ENCODE measurements at places on chromosomes 6 and 20.

DNA sequence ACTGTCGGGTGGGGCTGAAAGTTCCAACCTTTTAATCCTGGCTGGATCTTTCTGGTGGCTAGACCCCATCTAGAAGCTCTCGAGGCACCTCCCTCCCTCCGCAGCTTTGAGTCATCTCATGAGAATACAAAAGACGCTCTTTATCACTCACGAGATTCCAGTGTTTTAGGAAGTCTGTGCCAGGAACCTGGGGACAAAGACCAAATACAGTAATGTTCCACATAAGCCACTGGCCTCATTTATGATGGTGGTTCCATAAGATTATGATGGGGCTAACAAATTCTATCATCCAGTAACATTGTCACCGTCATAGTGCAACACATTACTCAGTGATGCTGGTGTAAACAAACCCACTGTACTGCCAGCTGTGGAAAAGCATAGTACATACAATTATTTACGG lies 48.7 kb downstream of the NCOA7 start:
- no peak for DNase-seq

DNA sequence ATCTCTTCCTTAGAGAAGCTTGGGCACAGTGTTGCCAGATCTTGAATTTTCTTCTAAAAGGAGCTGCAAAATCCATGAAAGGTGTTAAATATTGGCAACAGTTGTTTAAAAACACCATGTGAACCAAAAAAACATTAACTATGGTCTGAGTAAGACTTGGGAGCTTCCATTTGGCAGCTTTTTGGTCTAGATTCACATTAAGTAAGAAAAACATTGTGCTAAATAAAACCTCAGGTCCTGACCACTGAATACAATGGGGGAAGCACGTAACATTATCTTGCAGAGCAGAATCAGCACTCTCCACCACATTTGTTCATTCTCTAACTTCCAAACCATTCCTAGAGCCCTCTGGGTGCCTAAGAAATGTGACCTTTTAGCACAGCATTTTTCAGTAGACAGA lies 437.6 kb upstream of the PLCB4 start:
- DNase-seq: no peak

- DNase-seq: no peak
Observed at GRCh38 chr6:133644548-133644891, 244.4 kb upstream of the TCF21 start.

DNA sequence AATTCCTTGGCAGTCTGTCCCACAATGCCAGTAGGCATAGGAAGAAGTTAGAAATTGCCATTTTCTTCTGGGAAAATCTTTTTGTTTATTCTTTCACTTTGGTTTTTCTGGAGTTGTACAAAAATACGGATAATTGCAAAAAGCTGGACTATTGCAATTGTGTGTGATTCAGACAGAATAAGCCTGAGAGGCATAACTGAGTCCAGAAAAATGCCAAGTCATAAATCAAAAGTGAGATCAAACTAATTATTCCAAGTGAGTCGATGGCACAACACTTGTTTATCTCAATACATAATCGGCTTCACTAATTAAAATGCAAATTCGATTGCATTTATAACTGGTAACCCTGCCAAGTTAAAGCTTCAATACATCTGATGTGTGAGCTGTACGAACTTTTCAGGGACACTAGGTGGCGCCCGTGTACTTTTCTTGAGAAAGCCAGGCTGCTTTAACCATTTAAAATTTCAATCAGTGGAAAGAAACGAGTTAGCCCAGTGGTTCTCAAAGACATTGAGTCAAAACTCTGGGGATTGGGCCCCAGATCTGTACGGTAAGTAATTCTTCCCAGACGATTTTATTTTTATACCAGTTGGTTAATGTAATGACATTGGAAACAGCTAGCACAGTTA lies 102.6 kb downstream of the LAMP5 start:
- peak; percentile 50 for DNase-seq

- DNase-seq: peak; percentile 61
Observed at GRCh38 chr6:32885698-32886286, 31.8 kb downstream of the PSMB9 start.

DNA sequence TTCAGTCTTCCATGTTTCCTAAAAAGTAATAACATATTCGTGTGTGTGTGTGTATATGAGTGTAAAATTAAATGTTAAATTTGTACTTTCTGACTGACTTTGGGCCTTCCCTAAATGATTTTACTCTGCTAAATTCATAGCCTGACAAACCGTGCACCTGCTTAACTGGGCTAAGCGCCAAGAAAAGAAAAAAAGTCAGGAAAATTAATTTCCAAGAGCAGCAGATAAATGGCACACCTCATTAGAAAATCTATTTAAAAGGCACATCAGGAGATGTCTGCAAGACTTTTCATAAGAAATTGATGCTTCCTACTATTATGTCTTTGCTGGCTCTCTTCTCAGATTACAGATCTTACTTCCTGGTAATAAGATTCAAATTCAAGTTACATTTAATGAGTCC lies 72.4 kb downstream of the TRDN start:
- no peak for DNase-seq
